ENCODE measurements at places on chromosomes 6 and 20. TPM values are rescaled to one million over a fixed set of nuclear protein-coding genes. Genes with fewer than 3 reads are reported as not detected.

The TGM3 gene
- polyA plus RNA-seq = not detected

DNA sequence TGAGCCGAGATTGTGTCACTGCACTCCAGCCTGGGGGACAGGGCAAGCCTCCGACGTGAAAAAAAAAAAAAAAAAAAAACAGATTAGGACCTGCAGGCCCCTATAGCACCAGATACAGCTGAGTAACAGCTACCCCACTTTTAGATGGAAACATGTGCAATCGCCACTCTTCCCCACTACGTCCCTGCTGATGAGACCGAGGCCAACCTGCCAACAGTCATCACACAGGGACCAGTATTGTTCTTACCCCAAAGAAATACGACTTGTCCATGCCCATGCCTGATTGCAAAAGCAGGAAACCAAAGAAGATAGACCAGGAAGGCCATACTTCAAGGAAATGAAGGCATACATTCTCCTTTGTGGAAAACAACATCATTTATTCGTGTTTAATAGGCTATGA, 45.8 kb downstream of the ZMYND8 start:
- no peaks in the 10 kb centered on the region for H3K4me1 ChIP-seq
- H3K4me3 ChIP-seq = no peak overlapping the region
- no peak overlapping the region for H3K27ac ChIP-seq
- H3K27me3 ChIP-seq = no peaks in the 10 kb centered on the region
- DNase-seq = no peak

The AKIRIN2 gene
- polyA plus RNA-seq = 145 TPM

The HCRTR2 gene
- not detected for polyA plus RNA-seq

DNA sequence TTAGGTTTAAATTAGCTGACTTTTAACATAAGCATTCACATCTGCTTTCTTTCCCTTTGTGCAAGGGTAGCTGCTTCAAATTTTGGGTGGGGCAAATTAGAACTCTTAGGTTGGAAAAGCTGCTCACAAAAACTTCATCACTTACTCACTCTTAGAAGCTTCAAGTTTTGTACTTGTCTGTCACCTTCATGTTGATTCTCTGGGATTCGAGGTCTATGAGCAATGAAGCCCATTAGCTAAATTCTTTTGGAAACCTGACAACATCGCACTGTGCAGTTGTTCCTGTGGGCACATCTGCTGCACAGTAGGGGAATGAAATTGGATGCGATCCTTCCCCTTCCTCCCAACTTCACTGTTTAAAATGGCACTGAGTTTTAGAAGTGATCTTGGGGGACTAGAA, 156.1 kb downstream of the UBE3D start:
- no peaks in the 10 kb centered on the region for H3K27me3 ChIP-seq
- no peaks in the 10 kb centered on the region for H3K36me3 ChIP-seq
- no peak overlapping the region for H3K27ac ChIP-seq

The CST9L gene
- polyA plus RNA-seq = not detected

- no peaks in the 10 kb centered on the region for H3K27me3 ChIP-seq
- H3K4me3 ChIP-seq = no peak overlapping the region
- no peak for DNase-seq
- H3K36me3 ChIP-seq = no peaks in the 10 kb centered on the region
- H3K27ac ChIP-seq = no peak overlapping the region
These were observed 91.1 kb upstream of the PMEPA1 start for GRCh38 chr20:57800791-57801430.

- H3K27me3 ChIP-seq = peaks cover 6% of the 10 kb centered on the region
- no peak overlapping the region for H3K4me3 ChIP-seq
- no peaks in the 10 kb centered on the region for H3K36me3 ChIP-seq
These were observed 122.5 kb upstream of the BMP2 start for GRCh38 chr20:6644813-6645628.

DNA sequence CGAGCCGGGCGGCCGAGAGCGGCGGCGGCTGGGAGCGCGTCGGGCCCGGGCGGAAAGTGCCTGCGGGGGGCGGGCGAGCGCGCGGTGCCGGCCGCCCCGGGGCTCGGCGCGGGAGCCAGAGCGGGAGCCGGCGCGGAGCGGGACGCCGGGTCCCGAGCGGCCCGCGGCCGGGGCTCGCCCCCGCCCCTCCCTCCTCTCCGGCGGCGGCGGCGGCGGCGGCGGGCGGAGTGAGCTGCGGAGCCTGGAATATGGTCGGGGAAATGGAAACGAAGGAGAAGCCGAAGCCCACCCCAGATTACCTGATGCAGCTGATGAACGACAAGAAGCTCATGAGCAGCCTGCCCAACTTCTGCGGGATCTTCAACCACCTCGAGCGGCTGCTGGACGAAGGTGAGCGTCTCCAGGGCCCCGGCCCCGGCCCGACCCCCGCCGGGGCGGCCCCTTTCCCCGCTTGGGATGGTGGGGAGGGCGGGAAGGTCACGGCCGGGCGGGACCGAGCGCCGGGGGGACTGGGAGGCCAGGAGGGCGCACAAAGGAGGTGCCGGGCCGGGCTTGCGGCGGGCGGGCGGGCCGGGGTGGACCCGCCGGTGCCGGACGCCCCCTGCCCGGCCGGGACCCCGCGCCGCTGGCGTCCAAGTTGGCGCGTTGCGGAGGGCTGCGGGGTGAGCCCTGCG, 565 bp downstream of the QKI start:
- peaks cover 47% of the 10 kb centered on the region for H3K4me1 ChIP-seq
- H3K27me3 ChIP-seq = no peaks in the 10 kb centered on the region
- peak overlapping the region; percentile 97 for H3K27ac ChIP-seq
- H3K36me3 ChIP-seq = no peaks in the 10 kb centered on the region

The PRDM1 gene
- 1.8 TPM for polyA plus RNA-seq

The SLC12A5 gene
- polyA plus RNA-seq = not detected

GRCh38 chr6:124119596-124119995, 315.9 kb downstream of the NKAIN2 start:
- no peak for DNase-seq
- H3K4me1 ChIP-seq = no peaks in the 10 kb centered on the region
- H3K36me3 ChIP-seq = no peaks in the 10 kb centered on the region
- H3K27ac ChIP-seq = no peak overlapping the region

- H3K36me3 ChIP-seq = no peaks in the 10 kb centered on the region
- peak; percentile 12 for DNase-seq
- no peaks in the 10 kb centered on the region for H3K4me1 ChIP-seq
- no peak overlapping the region for H3K4me3 ChIP-seq
- no peaks in the 10 kb centered on the region for H3K27me3 ChIP-seq
These were observed 47.8 kb downstream of the CDH22 start for GRCh38 chr20:46260480-46260879.

- H3K27ac ChIP-seq = no peak overlapping the region
- H3K4me1 ChIP-seq = no peaks in the 10 kb centered on the region
- H3K4me3 ChIP-seq = no peak overlapping the region
- DNase-seq = no peak
- H3K36me3 ChIP-seq = no peaks in the 10 kb centered on the region
These were observed 99.5 kb downstream of the KCNQ5 start for GRCh38 chr6:72721346-72721745.

DNA sequence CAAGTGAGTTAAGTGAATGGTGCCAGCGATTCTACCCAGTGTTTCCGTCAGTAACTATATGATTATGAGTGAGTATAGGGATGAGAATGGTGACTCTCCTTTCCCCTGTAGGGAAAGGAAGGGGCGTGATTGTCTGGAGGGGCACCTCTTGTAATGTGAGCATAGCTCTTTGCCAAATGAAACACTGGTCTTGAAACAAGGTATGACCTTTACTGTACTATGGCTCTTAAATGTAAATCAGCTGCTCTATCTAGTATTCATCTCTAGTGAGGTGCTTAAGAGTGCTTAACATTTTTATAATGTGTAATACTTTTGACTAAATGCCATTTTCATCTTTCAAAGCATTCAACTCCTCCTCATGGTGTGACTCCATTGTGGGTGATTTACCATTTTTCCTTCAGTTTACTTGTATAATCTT, 11.0 kb downstream of the PANK2 start:
- H3K36me3 ChIP-seq = peaks cover 12% of the 10 kb centered on the region
- peaks cover 90% of the 10 kb centered on the region for H3K4me1 ChIP-seq
- H3K27ac ChIP-seq = peak overlapping the region; percentile 58
- no peak for DNase-seq

The STK38 gene
- polyA plus RNA-seq = 57.1 TPM

The OVOL2 gene
- polyA plus RNA-seq = not detected

DNA sequence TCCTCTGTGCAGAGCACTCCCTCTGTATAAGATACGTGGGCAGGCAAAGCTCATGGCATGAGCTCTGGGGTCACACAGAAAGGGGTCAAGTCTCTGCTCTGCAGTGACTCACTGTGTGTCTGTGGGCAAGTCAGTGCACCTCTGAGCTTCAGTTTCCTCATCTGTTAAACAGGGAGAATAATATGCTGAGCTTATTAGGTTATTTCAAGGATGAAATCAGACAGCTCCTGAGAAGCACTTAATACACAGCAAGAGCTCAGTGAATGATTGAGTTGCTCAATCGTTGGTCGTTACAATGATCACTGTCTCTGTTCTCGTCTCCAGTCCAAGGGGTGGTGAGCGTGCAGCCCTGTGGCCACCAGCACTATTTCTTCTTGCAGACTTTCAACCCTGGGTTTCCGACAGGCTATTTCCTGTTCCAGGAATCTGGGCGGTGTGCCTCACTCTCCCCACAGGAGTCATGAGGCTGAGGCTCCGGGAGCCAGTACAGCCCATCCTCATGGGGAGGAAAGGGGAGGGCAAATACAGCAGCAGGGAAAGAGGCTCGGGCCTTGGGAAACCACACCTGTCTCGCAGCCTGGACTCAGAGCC, 28.9 kb downstream of the KIAA1755 start:
- H3K27me3 ChIP-seq = peaks cover 10% of the 10 kb centered on the region
- H3K4me1 ChIP-seq = peaks cover 12% of the 10 kb centered on the region
- no peak overlapping the region for H3K27ac ChIP-seq
- no peak overlapping the region for H3K4me3 ChIP-seq
- DNase-seq = peak; percentile 25

The MATN4 gene
- polyA plus RNA-seq = not detected

- peaks cover 30% of the 10 kb centered on the region for H3K4me1 ChIP-seq
- H3K27ac ChIP-seq = peak overlapping the region; percentile 44
- H3K27me3 ChIP-seq = no peaks in the 10 kb centered on the region
- H3K4me3 ChIP-seq = no peak overlapping the region
- no peak for DNase-seq
- peaks cover 95% of the 10 kb centered on the region for H3K36me3 ChIP-seq
These were observed 38.3 kb downstream of the SIRPA start for GRCh38 chr20:1933465-1933870.

- H3K4me1 ChIP-seq = no peaks in the 10 kb centered on the region
- H3K27me3 ChIP-seq = no peaks in the 10 kb centered on the region
- peaks cover 5% of the 10 kb centered on the region for H3K36me3 ChIP-seq
- no peak overlapping the region for H3K4me3 ChIP-seq
- no peak for DNase-seq
- no peak overlapping the region for H3K27ac ChIP-seq
These were observed 192.6 kb downstream of the HIVEP2 start for GRCh38 chr6:142752348-142752747.

All from CD14-positive monocyte (primary cell).